ENCODE measurements at places on chromosomes 7 and 10.

GRCh38 chr7:1345796-1346755, 113.2 kb downstream of the MICALL2 start:
- no peak for DNase-seq

GRCh38 chr10:122306282-122306681, 35.2 kb downstream of the BTBD16 start:
- no peak for DNase-seq

GRCh38 chr7:149498811-149499210, 1.2 kb upstream of the ZNF746 start:
- DNase-seq, result no peak

DNA sequence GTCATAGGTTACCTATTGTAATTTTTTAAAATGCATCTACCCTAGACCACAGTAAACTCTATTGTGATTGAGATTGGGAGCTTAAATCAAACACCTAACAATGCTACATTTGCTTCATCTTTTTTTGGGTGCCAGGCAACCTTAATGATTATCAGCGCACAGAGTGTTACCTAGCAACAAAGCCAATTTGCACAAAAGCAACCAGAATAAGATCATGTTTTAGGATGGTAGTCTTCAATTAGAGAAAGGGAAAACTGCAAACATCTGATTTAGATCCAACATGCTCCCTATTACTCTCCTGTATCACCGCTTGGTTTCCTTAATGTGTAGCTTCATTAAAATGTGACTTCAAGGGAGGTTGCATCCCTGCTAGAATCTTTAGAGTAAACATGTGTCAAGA, 226.9 kb downstream of the ABCA13 start:
- DNase-seq, result no peak

GRCh38 chr7:15688279-15688626, 1.8 kb upstream of the MEOX2 start:
- no peak for DNase-seq

DNA sequence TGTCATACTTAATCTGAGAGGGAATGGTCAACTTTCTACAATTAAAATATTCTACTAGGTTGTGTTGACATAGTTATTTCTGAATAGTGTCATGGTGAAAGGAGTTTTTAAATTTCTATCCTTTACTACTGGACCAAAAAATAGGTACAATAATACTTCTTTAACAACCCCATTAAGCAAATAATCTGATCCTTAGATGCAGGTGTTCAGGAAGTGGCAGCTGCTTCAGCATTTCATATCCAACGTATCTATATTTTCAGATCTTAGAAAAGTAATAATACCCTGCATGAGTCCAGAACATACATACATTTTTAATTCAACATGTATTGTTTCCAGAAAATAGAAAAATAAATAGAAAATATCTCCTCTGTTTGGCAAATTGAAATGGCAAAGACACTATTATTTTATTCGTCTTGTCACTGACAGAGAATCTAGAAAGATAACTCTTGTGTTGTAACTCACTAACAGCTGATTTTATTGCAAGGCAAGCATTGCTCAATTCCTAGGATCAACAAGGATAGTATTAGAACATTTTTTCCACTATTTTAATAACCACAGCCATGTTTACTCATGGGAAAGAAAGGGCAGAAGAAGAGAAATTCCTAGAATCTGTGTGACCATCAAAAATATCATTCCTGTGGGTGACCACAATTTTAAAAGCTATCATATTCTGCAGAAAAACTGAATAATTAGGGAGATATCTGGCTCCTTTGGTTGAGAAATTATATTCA, 159.3 kb upstream of the CNTNAP2 start:
- DNase-seq, result no peak

- no peak for DNase-seq
These were observed 67.5 kb downstream of the C1GALT1 start for GRCh38 chr7:7249814-7250213.

GRCh38 chr7:140403878-140404564, at the start of gene RAB19:
Gene RAB19, plus strand, starts transcription at chr7:140404058. Its CDS starts 3,589 bp downstream, at chr7:140407647.
- DNase-seq, result no peak

DNA sequence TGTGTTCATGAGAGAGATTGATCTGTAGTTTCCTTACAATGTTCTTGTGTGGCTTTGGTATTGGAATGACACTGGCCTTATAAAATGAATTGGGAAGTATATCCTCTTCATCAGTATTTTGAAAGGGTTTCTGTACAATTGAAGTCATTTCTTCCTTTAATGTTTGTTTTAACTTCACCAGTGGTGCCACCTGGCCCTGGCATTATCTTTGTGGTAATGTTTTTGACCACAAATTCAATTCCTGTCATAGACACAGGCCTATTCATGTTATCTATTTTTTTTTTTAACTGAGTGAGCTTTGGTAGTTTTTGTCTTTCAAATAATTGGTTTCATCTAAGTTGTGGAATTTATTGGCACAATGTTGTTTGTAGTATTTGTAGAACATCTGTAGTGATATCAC, 127.7 kb downstream of the CDK14 start:
- DNase-seq, result no peak

DNA sequence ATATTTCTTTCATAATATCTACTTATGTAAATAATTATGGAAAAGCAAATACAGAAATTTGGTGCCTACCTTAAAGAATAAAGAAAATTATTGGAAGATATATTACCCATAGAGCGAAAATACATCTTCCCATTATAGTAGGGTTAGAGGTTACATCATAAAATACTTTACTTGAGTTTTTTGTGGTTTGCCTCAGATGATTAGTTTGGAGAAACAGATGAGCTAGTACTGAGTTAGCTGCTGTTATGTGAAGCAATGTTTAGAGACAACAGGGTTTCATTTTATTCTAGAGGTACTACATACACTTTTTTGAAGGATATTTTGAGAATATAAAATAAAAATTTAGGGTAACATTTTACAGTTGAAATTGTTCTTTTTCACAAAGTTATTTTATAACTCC, 2.9 kb upstream of the MLLT10 start:
- DNase-seq, result no peak

Measured in activated CD8-positive, alpha-beta memory T cell treated with anti-CD3 and anti-CD28 coated beads for 48 hours (primary cell).